Renal pelvis (tissue), 12 donors: ENCODE measurements at places on chromosomes 12 and 14.

DNA sequence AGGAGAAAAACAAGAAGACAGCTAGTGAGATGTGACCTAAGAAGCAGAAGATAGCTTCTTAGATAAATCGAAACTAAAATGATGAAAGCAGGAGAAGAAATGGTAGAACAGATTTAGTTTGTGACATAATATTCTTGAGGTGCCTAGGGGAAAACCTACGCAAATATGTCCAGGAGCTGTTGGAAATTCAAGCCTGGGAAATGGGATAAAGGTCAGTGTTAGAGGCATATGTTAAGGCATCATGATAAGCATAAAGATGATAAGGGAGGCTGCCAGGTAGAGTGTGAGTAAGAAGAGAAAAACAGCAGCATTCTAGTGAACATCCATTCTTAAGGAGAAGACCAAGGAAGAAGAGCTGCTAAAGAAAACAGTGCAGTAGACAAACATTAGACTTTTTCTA is 109.6 kb upstream of the LGR5 start:
- no peak for DNase-seq

DNA sequence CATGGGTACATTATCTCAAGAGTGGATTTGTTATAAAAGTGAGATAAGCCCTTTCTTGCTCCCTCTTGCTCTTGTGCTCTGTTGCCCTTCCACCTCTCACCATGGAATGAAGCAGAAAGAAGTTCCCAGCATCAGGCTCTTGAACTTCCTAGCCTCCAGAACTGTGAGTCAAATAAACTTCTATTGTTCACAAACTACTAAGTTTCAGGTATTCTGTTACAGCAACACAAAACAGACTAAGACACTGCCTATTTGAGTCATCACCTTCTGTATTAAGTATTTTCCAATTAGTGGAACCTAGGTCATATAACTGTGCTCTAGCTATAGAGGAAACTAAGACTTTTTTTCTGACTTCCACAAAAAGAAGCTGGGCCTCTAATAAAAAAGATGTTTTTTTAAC is 201.2 kb upstream of the FOXG1 start:
- no peak for DNase-seq

GRCh38 chr14:30826070-30826469 is 48.3 kb upstream of the COCH start:
- no peak for DNase-seq

DNA sequence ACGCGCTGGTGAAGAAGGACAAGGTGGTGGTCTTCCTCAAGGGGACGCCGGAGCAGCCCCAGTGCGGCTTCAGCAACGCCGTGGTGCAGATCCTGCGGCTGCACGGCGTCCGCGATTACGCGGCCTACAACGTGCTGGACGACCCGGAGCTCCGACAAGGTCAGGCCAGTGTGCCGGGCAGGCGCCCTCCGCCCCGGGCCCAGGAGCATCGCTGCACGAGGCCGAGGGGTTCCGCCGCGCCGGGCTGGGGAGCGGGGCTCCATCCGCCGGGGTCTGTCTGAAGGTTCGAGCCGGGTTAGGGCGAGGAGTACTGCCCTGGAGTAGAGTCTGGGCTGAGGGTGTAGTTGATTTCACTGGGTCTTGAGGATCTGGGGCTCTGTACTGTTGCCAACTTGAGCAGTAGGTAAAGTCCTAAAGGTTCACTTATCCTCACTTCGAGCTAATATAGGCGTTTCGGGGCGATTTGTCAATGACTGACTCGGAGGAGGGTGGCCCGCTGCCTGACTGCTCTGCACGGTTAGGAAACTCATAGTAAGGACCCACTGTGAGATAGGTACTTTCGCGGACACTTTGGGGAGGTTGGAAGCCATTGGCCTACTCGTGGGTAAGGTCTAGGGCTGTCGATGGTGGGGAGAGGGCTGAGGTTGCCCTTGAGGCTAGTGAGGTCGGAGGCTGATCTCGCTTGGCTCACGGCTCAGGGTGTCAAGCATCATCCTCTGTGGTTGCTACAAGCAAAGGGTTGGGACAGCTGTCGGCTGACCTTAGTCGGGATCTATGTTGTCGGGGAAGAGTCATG is 574 bp downstream of the GLRX5 start:
- DNase-seq = no peak

DNA sequence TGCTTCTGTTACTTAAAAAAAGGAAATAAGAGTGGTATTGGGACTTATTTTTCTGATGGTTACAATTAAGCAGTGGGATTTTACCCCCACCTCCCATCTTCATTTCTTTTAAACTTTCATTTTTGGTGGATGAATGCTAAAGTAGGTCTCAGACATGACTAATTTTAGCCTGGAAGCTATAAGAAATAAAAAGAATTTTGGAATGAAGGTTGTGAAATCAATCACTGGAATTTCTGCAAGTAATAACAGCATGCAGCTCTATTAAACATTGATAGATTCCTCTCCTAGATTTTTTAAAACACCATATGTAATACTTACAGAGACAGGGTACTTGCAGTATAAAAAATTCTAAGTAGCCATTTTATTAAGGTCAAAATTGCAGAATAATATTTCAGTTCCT is 164.2 kb upstream of the CLEC14A start:
- no peak for DNase-seq

DNA sequence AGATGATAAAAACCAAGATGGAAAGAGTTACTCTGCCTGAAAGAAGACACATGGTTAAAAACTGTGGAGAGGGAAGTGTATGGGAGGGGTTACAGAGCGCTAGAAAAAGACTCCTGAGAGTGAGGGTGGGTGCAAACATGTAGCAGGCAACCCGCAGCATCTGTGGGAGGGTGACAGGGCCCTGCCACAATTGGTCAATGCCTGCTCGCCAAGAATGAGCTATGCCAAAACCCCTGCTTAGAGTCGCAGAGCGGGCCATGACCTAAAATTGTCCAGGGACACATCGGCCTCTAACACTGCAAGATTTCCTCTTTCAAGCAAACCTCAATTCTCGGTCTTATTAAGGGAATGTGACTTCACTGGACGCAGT is 700 bp downstream of the PRKAG1 start:
- DNase-seq = no peak

DNA sequence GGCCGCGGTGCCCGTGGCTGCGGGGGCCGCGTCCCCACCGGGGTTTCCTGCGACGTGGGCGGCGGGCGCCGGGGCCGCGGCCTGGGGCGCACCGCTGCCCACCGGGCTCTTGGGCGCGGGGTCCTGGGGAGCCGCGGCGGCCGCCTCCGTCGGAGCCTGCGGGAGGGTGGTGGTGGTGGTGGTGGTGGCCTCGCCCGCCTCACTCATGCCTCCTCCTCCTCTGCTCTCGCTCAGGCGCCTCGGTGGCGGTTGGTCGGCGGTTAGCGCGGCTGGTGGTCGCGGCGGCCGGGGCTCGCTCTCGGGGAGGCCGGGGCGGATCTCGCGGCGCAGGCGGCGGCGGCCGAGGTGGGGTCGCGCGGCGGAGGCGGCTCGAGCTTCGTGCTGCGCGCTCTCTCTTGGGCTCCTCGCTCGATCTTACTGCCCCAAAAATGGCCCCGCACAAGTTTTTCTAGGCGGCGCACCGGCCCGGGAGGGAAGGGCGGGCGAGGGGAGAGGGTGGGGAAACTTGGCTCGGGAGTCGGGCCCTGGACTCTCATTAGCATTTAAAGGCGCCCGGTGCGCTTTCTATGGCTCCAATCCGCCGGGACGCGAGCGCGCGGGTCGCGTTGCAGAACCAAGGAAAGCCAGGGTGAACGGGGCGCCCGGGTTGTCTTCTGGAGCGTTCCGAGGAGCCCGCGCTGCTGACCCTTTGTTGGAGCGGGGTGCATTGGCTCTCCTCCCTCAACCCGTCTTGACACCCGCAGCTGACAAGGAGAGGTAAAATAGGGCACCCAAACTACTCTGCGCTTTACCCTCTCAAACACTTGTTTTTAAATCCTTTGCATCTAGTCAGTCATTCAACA is at the start of gene YBX3:
TSS of gene YBX3 (minus strand) at position 419 of the 842 bp plus-strand sequence. CDS start at position 207, 212 bp downstream.
- peak; percentile 85 for DNase-seq

DNA sequence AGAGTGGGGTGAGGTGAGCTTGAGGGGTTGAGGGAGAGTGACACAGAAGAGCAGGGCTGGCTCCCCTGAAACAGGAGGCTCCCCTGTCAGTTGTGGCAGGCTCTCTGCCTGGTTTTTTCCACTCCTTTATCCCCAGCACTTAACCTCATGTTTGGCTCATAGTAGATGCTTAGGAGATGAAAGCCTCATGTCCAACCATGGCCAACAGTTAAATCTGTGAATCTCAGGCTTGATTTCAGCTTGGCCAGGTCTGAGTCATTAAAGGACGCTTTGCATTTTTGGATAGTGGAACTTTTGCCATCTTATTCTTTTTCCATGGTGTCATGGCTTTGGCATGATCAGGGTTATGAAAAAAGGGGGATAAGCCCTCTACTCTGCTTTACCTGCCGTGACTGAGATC is 117.2 kb downstream of the CACNA1C start:
- no peak for DNase-seq

GRCh38 chr14:44586910-44587309 is 79.8 kb upstream of the FSCB start:
- DNase-seq = no peak

- no peak for DNase-seq
Observed at GRCh38 chr12:101491329-101491728, 16.2 kb downstream of the SPIC start.

- no peak for DNase-seq
Observed at GRCh38 chr12:56880125-56880992, 53.8 kb downstream of the SDR9C7 start.

- no peak for DNase-seq
Observed at GRCh38 chr14:31075144-31075543, 49.0 kb upstream of the STRN3 start.
